ENCODE measurements at places on chromosomes 11 and 22. TPM values are rescaled to one million over a fixed set of nuclear protein-coding genes. Genes with fewer than 3 reads are reported as not detected.
A peak's percentile ranks its signal among the peaks of the same experiment; 100 is the strongest.

ASRGL1 gene
- 5.7 TPM for total RNA-seq

GSTT2 gene
- total RNA-seq: not detected

OLFML1 gene
- not detected for total RNA-seq

GRCh38 chr22:41925783-41926460 lies 684 bp downstream of the TNFRSF13C start:
- H3K27ac ChIP-seq: no peak overlapping the region
- peaks cover 14% of the 10 kb centered on the region for H3K4me1 ChIP-seq
- DNase-seq: peak; percentile 75

All from activated T-helper 1 cell treated with anti-CD3 and anti-CD28 coated beads, Interleukin-12 subunit alpha, Interleukin-12 subunit beta, Interleukin-2, Interleukin-4 antibody, amounts not matched to agents 30 ng/mL and 10 ng/mL and 1 ng/mL, durations not matched to agents 14 hours and 24 hours and 36 hours (primary cell).